ENCODE measurements at places on chromosomes 7 and 10. TPM values are rescaled to one million over a fixed set of nuclear protein-coding genes. Genes with fewer than 3 reads are reported as not detected.
A peak's percentile ranks its signal among the peaks of the same experiment; 100 is the strongest.

GRCh38 chr7:140165422-140165821, 11.4 kb downstream of the KDM7A start:
- no peak for DNase-seq

GRCh38 chr10:34205452-34205851, 609.6 kb downstream of the PARD3 start:
- DNase-seq, result no peak

DNA sequence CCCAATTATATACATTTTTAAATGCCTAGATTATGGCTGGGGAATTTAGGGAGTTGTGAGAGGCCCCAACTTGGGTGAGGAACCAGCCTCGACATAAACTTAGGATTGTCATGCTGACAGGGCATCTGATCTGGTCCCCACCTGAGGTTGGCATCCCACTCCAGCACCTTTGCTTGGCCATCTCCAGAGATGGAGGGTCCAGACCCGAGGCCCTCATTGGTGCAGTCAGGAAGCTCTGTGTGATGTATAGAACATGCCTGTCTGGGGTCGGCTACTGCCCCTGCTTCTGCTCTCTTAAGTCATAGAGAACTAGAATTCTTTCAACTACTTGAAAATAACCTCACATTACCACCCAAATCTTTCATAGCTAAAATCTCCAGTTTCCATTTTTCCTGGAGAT, 153.8 kb downstream of the NRF1 start:
- DNase-seq, result no peak

DNA sequence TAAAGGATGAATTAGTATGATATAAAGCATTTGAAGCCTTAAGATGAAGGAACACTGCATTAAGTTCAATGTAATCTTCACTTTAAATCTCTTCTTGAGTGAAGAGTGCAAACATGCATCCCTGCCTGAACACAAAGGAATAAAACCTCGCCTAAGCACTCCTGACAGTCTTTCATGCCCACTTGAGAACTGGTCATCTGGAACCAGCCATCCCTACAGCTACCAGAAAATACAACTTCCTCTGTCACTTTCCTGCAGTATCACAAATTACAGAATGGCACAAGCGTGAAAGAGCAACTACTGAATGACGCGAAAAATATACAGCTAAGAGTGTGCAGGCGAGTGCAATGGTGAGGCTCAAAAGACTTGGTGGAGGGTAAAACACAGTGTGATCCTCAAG, 1079.9 kb downstream of the CNTNAP2 start:
- DNase-seq, result no peak

DNA sequence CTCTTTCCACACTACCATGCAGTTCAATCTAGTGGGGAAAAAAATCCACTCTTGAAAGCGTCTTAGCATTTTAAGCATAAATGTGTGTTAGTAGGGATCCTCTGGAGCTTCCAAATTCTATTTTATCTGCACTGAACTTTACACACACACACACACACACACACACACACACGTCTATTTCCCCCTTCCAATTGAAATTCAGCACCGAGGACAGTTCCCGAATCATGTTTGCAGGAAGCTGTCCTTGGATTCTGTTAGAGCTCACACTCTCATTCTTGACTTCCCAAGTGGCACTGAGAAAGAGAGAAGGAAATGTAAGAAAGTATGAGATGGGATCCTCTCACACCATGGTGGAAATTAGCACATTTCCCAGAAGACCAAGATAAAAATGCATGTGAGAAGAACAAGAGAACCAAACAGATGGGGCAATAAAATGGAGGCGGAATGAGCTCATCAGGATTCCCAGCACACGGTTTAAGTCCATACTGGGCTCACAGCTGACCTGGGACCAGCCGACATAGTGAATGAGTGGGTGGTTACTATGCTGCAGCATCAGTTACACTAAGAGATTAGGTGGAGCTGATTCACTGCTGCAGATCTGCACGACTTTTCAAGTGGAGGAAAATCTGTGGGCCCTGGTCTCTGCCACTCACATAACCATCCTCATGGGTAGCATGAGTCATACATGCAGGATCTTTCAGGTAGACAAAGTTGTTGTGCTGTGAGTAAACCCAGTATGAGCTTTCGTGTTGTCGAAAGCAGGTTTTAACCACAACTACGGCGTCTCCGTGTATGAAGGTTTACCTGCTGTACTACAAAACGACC, 3.3 kb upstream of the NPTX2 start:
- peak; percentile 49 for DNase-seq

DNA sequence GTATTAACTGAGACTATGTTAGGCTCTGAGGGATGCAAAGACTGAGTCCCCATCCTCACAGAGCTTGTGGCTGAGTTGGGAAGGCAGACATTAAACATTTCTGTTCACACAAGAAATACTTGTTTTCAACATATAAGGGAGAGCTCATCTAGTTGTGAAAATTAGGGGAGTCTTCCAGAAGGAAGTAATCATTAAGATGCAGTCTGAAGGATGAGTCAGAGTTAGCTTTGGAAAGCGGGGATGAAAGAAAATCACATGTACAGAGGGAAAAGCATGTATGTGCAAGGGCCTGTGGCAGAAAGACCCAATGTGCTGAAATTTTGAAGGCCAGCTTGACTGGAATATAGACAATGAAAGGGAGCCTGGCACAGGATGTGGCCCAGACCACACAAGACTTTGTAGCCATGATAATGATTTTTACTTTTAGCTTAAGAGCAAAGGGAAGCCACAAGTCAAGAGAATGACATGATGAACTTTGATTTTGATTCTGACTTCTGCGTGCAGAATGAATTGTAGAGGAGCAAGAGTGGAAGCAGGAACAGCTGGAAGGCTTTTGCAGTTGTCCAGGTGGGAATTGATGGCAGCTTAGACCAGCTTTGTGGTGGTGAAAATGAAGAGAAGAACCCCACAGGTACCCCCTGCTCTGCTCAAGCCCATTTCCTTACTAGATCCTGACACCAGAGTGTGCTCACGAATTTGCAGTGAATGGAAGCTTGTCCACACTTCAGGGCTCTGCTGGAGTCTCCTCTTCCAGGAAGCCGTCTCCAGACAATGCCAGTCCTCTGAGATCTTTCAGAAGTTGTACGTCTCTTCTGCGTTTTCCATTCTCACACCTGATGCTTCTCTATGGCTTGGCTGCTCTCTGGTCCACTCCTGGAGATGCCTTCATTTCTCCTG, 115.6 kb downstream of the ATXN7L1 start:
- no peak for DNase-seq

DNA sequence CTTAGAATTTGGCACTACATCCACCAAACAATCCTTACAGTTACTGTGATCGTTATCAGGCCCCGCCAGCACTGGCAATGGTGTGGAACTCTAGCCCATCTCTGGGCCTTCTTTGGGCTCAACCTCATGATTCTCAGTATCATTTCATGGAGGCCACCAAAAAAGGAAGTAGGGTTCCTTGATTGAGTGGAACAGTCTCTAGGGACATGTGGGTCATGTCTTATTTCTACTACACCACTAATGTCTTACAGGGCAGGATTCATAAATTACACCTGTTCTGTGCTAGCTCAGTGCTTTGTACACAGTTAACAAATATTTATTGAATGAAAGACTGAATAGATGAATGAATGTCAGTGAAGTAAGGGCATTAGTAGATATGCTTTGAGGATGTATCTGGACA, 53.9 kb downstream of the AP3M1 start:
- no peak for DNase-seq

DNA sequence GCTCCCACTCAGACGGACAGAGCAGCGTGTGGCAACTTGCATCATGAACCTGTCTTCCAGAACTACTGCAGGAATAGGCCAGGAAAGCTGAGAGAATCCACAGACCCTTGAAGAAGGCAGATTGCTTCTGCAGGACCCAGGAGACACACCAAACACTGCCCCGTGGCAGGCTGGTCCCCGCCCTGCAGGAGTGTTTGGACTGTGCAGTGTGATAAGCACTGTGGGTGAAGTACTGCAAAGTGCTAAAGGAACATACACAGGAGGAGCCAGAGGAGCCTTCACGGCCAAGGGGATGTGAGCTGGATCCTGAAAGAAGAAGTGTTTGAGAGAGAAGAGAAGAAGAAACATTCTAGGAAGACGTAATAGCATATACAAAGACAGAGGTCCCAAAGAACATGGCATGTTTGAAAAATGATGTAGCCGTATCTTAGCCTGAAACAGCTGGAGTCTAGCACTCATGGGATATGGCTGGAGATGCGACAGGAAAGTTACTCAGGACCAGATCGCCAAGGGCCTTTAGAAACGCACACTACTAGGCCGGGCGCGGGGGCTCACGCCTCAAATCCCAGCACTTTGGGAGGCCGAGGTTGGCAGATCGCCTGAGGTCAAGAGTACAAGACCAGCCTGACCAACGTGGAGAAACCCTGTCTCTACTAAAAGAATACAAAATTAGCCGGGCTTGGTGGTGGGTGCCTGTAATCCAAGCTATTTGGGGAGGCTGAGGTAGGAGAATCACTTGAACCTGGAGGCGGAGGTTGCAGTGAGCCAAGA, 96.9 kb upstream of the RHEB start:
- DNase-seq, result no peak

- DNase-seq, result peak; percentile 10
Measured at GRCh38 chr7:20539201-20539600, 76.3 kb upstream of the ABCB5 start.

DNA sequence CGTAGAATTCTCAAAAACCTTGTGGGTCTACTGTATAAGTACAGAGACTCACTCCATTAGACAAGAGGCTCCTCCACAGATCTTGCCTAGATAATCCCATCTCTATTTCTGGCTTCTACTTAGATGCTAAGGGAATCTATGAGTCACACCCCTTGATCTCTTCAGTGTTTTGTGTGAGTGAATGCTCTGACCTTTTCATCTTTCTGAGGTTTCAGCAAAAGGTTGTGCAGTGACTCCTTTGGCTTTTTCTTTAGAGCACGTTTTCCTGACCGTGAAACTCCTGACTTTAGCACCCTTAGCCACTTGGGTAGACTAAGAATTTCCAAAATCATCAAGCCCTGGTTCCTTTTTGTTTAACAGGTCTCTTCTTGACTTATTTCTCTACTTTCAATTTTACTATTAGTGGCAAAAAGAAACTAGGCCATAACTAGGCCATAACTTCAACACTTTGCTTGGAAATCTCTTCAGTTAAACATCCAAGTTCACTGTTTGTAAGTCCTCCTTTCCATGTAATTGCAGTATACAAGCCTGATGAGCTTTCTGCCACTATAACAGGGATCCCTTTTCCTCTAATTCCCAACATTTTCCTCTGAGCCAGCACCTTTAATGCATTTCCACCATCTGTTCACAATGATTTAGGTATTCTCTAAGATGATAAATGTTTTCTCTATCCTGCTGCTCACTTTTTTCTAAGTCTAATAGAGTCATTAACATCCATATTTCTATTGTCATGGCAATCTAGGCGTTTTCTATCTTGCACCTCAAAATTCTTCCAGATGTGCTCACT, 19.4 kb downstream of the COPG2 start:
- peak; percentile 50 for DNase-seq

DNA sequence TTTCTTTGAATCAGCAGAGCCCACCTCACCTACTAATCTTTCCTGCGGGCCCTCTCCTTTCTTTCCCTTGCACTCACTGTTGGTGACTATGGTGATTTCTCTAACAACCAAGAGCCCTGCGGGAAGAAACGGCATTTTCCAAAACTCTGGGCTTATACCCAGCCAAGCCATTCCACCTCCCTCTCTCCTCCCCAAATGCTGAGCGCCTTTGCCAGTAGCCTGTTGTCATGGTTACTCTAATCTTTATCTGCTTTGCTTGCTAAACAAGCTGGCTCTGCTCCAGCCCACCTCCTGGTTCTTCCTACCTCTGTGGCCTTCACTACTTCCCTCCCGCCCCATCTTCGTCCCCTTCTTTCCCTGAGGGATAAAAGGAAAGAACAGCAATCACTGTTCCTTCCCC, 86.7 kb downstream of the DGKI start:
- no peak for DNase-seq

DNA sequence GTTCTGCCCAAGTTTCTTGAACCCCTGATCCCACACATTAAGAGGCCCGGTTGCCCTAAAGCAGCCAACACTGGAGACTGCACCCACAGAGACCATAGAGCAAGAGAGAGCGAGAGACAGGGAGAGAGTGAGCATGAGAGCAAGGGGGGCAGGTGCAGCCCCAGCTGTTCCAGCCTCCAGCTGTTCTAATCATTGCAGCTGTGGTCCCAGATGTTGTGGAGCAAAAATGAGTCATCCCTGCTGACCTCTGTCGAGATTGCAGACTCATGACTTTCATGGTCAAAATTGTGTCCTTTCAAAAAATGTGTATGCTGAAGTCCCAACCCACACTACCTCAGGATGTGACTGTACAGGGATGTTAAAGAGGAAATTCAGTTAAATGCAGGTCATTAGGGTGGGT, 143.9 kb upstream of the FRMD4A start:
- DNase-seq, result no peak

DNA sequence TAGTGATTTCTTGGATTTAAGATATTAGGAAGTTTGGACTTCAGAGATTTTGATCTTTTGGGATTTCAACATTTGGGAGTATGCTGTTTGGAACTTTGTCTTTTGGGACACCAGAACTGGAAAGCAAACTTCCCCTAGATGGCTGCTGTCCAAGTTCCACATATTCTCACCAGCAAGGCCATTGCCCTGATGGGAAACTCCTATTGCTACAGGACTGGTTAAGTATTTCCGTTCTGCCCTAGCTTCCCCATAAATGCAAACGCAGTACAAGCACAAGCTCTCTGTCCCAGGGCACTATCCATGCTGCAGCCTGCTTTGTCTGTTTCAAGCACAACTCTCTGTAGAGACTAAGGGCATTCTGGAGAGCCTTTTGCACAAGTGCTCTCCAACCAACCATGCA, 79.3 kb upstream of the SLC25A13 start:
- peak; percentile 95 for DNase-seq

GRCh38 chr10:116183733-116184511, 89.1 kb downstream of the GFRA1 start:
- DNase-seq, result peak; percentile 4

- DNase-seq, result no peak
Measured at GRCh38 chr10:128180843-128181242, 54.6 kb upstream of the MKI67 start.

DNA sequence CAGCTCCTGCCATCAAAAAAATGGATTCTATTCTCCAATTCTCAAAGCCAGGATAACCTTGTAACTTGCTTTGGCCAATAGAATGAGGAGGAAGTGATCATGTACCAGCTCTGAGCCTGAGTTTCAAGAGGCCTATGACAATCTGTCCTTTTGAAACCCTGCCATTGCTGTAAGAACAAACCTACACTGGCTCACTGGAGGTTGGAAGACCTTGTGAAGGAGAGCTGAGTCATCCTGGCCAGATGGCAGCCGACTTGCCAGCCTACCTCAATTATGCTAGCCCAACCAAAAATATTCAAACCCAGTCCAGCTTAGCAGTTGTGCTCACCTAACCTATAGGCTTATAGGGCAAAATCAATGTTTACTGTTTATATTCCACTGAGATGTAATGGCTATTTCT, 93.0 kb downstream of the HGF start:
- no peak for DNase-seq

ACSM6 gene
- total RNA-seq, result not detected

EGFR gene
- 0.20 TPM for total RNA-seq

GIMAP4 gene
- 197 TPM for total RNA-seq

HIF1AN gene
- 6.3 TPM for total RNA-seq

BUD23 gene
- 31.2 TPM for total RNA-seq

TNS3 gene
- total RNA-seq, result 6.8 TPM

FXYD4 gene
- not detected for total RNA-seq

FGL2 gene
- 0.20 TPM for total RNA-seq
